ENCODE measurements at places on chromosomes 3 and 15. TPM values are rescaled to one million over a fixed set of nuclear protein-coding genes. Genes with fewer than 3 reads are reported as not detected.
A peak's percentile ranks its signal among the peaks of the same experiment; 100 is the strongest.

NEK10 gene
- total RNA-seq = 1.9 TPM

- peak; percentile 74 for DNase-seq
Observed at GRCh38 chr15:57146506-57147201, 228.2 kb downstream of the TCF12 start.

DNA sequence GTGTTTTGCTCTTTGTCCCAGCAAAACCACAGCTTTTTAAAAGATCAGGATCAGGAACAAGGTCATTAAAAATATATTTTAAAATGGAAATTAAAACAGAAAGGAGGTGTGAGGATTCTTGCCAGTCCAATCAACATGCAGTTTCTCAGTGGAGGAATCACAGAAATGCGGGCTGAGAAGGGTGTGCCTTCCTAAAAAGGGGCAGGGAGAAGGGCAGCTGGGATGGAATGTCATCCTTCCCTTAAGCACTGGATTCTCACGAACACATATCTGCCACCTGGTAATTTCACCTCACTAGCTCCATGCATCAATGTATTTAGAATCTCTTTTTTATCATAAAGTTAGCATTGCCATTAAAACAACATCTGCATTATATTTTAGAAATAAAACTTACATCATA lies 21.4 kb downstream of the ABI3BP start:
- DNase-seq = no peak

DNA sequence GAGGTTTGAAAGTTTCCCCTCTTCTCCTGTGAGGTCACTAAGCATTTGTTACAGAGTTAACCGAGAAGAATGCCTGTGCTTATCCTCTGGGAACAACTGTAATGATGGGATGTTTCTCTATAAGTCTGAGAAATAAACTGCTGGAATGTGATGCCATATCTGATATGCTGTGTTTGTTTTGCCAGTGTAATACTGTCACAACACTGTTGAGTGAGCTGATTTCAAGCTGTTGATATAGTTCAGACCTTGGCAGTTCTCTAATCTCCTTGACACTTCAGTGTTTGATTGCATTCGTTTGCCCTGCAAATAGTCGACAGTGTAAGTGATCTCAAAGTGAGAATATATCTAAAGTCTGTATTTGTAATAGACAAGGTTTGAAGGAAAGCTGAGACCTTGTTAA lies 73.3 kb downstream of the PTPRG start:
- peak; percentile 53 for DNase-seq

- DNase-seq = peak; percentile 16
Observed at GRCh38 chr3:87287011-87287410, 10.6 kb upstream of the POU1F1 start.

- DNase-seq = no peak
Observed at GRCh38 chr15:69314736-69315135, 16.0 kb downstream of the PAQR5 start.

GRCh38 chr15:58062983-58063382 lies 2.5 kb downstream of the ALDH1A2 start:
- no peak for DNase-seq

DNA sequence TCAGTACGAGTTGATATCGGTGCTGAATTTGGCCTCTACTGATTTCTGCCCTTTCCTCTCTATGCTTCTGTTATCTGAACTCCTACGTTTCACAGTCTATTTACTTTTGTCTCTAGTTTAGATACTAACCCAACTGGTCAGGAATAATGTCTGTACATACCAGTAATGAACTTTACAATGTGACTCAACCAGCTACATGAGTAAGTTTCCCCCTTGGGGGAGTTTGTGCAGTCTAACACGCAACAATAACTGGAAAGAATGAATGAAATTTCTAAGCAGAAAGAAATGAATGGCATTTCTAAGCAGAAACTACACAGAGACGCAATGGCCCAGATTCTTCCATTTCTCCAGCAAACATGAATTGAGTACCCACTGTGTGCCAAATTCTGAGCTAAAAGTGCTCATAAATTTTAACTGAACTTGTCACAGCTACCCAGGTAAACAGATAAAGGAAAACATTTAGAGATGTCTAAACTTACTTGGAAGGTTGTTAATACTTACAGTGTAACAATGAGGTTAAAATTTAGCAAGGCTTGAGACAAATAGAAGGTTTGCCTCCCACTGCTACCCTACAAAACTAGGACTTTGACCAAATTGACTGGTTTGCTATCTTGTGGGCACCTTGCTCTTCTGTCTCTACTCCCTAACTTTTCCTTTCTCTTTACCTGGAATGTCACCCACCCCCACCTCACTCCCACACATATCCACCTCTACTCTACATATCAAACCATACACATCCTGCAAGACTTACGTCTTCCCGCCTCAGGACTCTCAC lies 11.6 kb downstream of the UPK1B start:
- DNase-seq = peak; percentile 56

LRRC31 gene
- total RNA-seq = not detected

DNA sequence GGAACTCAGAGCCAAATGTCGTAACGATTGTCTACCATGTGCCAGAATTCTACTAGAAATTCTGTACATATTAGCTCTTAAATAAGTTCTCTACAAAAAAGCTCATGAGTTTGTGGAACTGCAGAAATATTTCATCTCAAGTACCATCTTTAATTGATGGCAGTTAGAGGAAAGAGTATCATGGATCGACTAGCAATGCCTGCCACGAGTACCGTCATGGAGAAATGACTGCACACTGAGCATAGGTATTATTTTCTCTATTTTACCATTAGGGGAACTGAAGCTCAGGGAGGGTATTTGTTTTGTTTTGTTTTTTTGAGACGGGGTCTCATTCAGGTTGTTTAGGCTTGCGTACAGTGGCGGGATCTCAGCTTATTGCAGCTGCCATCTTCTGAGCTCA lies 2.8 kb downstream of the RPUSD3 start:
- no peak for DNase-seq

GRCh38 chr15:77837649-77838025 lies 204.9 kb upstream of the LINGO1 start:
- DNase-seq = no peak

- DNase-seq = no peak
Observed at GRCh38 chr15:82751308-82751707, 41.6 kb upstream of the AP3B2 start.

Data from fibroblast of villous mesenchyme (primary cell).